Activated naive CD8-positive, alpha-beta T cell treated with anti-CD3 and anti-CD28 coated beads for 36 hours (primary cell): ENCODE measurements at places on chromosomes 7 and 10.

GRCh38 chr10:118871244-118871865, 116.6 kb upstream of the CACUL1 start:
- no peak for DNase-seq

GRCh38 chr10:50379616-50380015, 128.3 kb upstream of the ASAH2 start:
- no peak for DNase-seq

DNA sequence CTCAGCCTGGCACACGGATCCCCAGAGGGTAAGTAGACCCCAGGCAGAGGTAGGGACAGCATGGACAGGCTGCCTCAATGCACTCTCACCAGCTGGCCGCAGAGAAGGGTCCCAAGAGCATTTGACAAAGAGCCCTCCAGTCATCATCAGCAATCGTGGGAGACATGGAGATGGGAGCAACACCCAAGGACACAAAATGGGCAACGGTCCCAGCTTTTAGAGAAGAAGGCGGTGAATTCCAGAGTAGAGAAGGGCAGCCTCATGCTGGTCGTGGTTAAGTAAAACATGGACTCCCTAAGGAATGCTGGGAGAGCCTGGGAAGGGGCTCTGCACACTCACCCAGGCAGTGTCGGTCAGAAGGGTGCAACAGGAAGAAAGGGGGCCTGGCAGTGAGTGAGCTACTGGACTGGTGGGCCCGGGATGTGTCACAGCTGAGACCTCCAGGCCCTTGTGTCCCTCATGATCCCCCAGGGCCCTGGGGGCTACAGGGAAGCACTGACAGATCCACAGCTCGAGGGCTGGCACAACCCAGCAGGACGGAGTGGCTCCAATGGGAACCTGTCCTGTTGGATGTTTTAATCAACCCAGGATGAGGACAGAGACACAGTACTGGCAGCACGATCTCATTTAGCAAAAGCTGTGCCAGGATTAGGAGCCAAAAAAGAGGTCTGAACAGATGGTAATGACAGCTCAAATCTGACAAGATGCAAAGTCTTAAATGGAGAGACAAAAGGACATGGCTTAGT, 147.1 kb downstream of the NEURL1 start:
- no peak for DNase-seq

DNA sequence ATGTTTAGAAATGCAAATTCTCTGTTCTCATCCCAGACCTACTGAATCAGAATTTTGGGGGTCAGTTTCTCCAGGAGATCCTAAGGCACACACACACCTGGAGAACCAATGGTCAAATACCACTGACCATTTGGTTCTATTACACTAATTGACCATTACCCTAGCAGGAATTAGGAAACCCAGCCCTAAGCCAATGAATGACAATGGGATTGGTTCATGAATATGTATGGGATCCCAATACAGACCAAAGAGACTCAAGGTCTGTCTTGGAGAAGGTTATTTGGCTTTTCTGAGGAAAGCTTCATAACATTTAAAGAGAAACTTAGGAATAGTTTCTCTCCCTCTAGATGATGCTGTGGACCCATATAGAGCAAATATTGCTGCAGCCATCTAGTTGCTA, 317.0 kb downstream of the BMPER start:
- DNase-seq: no peak

GRCh38 chr7:48388911-48389310, 217.7 kb downstream of the ABCA13 start:
- DNase-seq: no peak

DNA sequence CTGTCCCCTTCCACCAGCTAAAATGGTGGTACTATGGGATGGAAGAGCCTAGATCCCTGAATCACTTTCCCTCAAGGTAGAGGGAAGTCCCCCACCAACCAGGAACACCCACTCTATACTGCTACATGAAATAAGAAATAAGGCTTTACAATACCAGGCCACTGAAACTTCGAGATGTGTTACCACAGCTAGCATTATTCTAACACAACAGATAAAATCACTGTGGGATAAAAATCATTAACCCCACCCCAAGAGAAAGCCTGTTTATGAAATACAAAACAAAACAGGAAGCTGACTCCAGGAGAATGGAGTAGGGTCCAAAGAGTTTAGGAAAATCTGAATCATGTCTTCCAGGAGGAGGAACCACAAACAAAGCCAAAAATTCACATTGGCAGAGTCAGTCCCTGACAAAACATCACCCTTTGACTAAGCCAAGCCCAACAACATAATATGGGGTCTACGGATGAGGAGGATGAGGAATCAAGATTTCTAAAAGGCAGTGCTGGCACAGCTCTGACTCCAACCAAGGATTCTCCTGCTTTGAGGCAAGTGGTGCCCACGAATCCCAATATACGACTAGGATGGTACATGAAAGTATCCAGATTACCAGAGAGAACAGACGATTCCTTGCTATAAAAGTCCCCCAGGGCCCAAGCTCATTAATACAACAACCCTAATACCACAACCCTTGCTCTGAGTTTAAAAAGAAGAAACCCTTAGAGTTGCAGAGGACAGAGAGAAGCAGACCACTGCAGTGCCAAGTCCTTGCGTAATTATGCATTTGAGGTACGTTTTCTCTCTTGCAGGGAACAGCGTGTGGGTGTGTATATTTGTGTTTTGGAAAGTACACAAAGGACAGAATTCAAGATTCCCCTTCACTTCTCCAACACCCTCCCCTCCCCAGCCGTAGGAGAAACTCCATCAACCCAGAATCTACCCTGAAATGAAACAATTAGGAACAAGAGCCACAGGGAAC, 23.7 kb downstream of the XPNPEP1 start:
- DNase-seq: no peak

- DNase-seq: no peak
Measured at GRCh38 chr10:132878730-132879407, 63.5 kb downstream of the CFAP46 start.

DNA sequence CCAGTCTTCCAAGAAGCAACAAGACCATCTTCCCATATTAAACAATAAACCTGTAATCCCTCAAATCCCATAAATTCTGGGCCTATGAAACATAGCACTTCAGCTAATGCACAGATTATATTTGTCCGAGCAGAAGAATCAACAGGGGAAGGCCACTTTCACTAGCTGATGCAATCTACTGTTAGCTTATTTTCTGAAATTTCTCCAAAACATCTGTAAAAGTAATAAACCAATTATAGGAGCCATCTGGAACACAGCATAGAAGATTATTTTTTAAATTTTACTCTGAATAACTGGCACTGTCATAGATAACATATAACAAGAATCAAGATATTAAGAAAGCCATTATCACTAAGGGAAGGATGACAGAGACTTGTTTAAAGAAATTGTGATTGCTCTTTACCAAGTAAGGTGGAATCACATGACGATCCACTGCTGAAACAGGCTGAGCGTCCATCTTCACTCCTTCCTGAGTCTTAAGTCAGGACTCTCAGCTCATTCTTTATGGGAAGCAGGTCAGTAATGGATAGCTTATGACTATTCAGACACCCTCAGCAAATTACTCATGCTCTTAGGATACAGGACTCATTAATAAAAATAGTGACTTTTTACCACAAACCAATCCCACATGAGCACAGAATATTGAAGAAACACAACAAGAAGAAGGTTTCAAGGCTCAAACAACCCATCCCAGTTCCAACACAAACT, 719.5 kb downstream of the XPNPEP1 start:
- no peak for DNase-seq

- no peak for DNase-seq
Measured at GRCh38 chr7:135747366-135747765, 1.2 kb downstream of the FAM180A start.

GRCh38 chr7:81833401-81833800, 63.6 kb upstream of the HGF start:
- DNase-seq: no peak

GRCh38 chr10:110419265-110419664, 78.4 kb upstream of the DUSP5 start:
- no peak for DNase-seq

GRCh38 chr7:155674556-155674955, 30.1 kb downstream of the RBM33 start:
- no peak for DNase-seq

DNA sequence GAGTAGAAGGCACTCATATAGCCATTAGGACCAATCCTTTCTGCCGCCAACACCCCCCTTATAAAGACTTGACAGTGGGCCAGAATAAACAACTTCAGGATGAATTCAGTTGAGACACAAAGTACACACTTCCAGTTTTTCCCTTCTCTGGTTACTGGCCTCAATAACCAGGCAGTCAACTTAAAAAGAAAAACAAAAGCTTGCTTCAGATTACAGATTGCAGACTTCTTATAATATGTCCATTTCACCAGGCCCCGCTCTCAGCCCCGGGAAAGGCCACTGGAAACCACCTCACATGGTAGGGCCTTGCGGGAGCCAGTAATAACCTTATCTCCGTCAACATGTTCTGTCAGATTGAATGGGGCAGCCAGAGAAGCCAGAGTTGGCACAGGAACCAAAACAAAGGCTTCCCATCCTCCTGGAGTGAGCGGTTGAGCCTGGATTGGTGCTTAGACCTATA, 108.8 kb downstream of the EGFR start:
- no peak for DNase-seq

GRCh38 chr7:48298779-48299178, 127.5 kb downstream of the ABCA13 start:
- no peak for DNase-seq

- no peak for DNase-seq
Measured at GRCh38 chr7:108127461-108127860, 2.7 kb downstream of the LAMB4 start.

DNA sequence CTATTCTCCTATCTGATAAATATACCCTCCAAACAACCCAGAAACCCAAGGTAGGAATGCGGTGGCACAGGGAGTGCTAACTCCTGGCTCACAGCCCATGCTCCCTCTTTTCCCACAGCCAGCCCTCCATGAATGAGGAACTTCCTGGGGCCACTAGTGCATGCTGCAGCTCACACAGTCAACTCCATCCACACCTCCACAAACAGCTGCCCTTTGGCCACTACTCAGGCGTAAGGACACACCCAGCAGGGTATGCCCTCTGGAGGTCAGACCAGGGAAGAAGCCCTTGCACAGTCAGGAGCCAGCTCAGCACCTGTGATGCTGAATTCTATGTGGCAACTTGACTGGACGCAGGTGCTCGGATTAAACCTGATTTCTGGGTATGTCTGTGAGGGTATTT, 85.2 kb upstream of the PIK3CG start:
- DNase-seq: no peak

- no peak for DNase-seq
Measured at GRCh38 chr10:83959328-83959727, 180.0 kb upstream of the GHITM start.

GRCh38 chr7:19572566-19572965, 136.3 kb downstream of the POLR1F start:
- DNase-seq: no peak

DNA sequence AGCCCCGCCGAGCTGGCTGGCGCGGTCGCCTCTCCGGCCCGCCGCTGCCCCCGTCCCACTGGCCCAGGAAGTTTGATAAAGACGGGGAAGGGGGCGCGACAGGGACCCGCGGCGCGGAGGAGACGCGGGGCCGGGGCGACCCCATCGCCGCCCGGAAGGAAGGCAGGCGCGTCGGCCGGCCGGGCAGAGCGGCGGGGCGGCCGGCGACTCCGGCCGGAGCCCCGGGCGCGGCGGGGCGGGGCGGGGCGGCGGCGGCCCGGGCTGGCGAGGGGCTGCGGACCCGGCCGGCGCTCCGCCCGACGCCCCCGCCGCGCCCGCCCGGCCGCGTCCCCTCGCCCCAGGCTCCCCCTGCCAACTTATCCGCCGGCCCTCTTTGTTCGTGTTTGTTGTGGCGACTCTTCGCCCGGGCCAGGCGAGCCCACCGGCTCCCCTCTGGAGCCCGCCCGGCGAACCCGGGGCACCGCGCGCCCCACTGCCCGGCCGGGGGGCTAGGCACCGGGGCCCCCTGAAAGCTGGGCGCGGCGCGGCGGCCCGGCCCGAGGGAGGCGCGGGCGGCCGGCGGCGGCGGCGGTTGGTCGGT, 571 bp downstream of the KDM7A start:
- no peak for DNase-seq

DNA sequence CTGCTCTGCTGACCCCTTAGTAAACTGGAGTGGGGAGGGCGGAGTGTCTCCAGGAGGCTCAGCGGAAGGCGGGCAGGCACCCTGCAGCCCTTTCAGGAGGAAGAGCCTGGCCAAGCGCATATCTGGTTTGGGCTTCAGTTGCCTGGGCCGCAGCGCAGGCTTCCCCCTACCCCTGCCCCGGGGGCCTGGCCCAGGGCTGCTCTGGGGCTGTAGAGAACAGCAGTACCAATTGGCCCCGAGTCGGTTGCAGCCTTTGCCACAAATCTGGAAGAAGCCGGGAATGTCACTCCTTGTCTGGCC, 28.1 kb upstream of the JAKMIP3 start:
- no peak for DNase-seq

GRCh38 chr10:88417387-88418030, 165.6 kb downstream of the RNLS start:
- DNase-seq: no peak

- DNase-seq: peak; percentile 20
Measured at GRCh38 chr7:30510124-30511075, 5.8 kb upstream of the GGCT start.

GRCh38 chr7:47327698-47328391, 254.1 kb downstream of the TNS3 start:
- DNase-seq: no peak

DNA sequence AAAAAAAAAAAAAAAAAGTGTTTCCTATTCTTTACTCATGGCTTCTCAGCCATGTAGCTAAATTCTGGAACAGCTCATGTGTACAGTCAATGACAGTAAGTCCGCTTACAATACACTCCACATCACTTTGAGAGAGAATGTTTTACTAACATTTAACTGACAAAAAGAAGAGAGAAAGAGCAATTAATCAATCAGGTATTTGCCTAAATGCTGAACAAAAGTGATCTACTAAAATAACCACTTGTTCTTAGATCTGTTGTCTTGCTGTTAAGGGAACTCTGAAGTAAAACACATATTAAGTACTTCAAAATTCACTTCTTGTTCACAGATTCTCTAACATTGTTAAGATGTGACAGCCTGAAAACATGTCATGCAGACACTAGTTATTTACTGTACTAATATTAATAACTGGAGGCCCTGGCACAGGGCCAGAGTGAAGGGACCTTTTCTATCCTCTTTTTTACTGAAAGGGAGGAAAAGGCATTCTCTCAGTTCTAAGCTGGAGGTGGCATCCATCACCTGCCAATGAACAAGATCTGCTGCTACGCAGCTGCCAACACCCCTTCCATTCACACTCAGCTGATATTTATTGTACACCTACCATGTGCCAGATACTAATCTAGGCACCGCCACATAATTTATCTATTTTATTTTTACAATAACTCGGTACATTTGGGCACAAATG, 72.6 kb downstream of the AHR start:
- DNase-seq: no peak
